ENCODE measurements at places on chromosomes 11 and 22.

GRCh38 chr11:12534549-12534948, 139.7 kb upstream of the TEAD1 start:
- DNase-seq = no peak

DNA sequence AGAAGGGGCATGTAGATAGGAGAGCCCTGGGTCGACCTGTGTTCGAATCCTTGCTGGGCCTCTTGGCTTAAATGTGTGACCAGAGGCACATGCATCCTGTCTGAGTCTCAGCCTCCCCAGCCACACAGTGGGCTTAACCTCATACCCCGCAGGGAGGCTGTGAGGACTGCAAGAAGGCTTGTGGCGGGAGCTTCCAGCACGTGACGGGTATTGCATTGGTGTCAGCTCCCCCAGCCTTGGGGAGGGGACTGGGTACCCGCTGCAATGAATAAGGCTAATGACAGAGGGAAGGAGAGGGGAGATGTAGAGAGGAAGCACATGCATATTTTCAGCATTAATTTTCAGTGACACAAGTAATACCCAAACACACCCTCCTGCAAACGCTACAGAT, 8.1 kb downstream of the RASD2 start:
- peak; percentile 62 for DNase-seq

DNA sequence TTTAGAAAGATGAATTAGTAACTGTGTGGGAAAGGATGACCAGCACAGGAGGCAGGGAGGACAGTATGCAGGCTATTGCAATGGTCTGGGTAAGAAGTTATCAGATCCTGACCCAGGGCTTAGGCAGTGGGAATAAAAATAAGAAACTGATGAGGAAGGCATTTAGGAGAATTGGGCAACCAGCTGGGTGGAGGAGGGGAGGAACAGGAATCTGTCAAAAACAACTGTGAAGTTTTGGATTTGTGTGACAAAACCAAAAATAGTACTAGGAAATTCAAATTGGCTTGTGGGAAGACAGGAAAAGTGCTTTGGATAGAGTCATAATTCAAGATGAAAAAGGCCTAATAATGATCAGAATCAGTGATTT, 27.9 kb downstream of the MMP13 start:
- no peak for DNase-seq

GRCh38 chr11:43124272-43124935, 187.4 kb upstream of the API5 start:
- no peak for DNase-seq

GRCh38 chr22:21811982-21812381, 55.5 kb downstream of the MAPK1 start:
- no peak for DNase-seq

GRCh38 chr11:94130298-94131046, 1.8 kb downstream of the PANX1 start:
- no peak for DNase-seq

- DNase-seq = no peak
Measured at GRCh38 chr11:3867209-3868091, 12.0 kb downstream of the STIM1 start.

DNA sequence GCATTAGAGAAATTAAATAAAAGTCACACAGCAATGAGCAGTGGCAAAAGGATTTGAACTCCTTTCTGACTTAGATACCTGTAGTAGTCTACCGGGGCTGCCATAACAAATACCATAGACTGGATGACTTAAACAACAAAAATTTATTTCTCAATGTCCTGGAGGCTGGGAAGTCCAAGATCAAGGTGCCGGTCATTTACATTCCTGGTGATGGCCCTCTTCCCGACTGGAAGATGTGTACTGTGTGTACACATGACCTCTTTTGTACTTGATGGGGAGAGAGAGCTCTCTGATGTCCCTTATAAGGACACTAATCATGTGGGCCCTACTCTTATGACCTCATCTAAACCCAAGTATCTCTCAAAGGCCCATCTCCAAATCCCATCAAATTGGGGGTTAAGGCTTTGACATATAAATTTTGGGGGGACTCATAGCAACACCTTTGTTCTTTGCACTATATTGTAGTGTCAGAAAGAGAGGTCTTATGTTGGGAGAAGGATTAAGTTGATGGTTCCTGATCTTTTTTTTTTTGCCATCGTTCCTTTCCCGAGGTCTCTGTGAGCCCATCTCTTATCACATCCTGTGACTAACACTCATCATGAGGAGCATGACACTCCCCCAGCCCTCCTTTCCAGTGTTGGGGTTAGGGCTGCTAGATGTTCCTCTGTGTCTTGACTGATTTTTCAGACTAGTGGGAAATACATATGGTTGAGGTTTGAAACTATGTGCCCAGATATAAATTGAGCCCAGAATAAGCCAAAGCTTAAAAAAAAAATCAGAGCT, 104.3 kb downstream of the TRAF6 start:
- no peak for DNase-seq

DNA sequence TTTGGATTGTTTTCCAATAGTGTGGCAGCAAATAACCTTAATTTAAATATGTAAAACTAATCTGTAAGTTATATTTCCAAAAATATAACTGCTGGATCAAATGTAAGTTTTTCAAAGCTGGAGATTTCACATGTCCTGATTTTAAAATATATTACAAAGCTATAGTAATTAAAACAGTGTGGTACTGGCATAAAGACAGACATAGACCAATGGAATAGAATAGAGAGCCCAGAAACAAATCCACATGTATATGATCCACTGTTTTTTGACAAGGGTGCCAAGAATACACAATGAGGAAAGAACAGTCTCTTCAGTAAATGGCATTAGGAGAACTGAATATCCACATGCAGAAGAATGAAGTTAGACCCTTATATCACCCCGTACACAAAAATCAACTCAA, 4.0 kb downstream of the OR4X2 start:
- DNase-seq = no peak

- DNase-seq = no peak
Measured at GRCh38 chr11:36328966-36329673, 33.0 kb downstream of the PRR5L start.

DNA sequence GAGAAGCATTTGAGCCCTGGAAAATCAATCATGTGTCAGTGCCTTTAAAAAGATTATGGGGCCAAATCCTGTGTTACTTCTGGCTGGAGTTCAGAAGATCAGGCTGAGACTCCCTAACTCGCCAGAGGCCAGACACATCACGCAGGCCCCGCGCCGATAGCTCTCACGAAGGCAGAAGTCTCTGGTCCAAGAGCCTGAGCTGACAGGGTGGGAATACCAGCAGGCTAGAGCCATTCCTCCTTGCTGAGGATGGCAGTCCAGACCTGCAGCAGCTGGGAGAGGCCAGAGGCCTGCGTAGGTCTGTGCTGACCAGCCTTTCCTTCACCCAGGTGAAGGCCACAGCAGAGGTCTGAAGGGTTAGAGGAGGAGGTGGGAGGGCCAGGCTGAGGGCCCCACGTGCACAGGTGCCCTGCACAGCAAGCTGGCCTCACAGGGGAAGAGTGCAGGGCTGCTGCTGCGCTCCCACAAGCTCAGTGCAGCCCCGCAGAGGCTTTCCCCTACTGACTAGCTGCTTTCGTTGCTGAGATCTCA, 52.9 kb downstream of the ST14 start:
- DNase-seq = no peak

DNA sequence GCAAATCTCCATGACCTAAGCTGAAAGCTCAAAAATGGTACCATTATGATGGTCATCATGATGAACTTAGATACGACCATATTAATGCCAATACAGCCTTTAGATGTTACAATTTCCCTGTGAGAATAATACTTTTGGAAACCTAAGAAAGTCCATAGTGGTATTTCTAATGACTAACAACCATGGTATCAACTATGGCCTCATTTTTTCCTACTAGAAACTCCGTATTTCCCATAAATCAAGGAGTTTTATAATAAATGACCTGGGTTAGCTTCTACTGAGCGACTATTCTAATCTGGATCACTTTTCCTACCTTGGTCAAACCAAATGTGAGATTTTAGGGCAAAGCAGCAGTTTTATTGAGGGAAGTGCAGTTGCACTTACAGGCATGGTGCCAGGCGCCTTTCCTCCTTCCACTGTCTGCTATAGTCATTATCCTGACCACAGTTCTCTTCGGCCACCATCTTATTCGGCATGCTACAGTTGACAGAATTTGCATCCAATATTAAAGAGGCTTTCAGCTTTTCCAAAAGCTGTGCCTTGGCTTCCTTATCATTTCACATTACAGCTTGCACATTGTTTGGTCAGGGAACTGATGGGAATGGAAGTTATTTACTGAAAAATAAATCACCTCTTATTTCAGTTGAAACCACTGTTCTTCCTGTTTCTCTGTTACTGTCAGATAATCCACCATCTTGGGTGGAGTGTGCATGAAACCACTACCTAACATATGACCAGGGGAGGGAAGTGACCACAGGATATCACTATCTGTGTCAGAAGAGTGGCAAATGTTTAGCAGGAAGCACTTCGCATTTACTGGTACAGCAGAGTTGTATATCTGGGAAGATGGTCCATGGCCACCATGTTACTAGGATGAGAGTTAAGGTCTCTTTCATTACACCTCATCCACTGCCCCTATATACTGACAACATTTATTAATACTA, 74.5 kb upstream of the PICALM start:
- no peak for DNase-seq

GRCh38 chr11:35851342-35851741, 92.5 kb upstream of the LDLRAD3 start:
- DNase-seq = no peak

DNA sequence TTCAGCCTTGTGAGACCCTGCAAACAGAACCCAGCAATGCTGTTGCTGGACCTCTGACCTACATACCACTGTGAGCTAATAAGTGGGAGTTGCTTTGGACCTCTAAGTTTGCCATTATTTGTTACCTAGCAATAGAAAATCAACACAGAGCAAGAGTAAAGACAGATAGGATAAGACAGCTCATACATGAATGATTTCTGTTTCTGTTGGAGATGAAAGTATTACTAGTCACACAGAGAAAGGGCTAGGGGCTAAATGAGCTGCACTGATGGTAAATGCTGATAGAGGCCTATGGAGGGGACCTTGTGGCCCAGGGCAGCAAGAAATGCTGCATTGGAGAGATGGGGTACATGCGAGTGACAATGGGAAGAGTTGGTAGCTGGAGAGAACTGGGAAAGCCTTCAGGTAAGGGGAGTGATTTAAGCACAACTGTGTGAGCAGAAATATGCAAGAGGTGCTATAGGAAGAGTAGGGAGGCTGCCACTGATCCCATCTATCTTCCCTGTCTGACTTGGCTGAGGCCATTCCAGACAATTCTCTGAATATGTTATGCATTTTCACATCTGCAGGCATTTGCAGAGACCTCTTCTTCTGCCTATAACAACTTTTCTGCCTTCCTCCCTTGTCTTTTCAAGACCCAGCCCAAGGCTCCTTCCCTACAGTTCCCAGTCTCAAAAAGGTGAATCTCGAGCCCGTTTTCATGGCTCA, 46.1 kb upstream of the SYN3 start:
- no peak for DNase-seq

DNA sequence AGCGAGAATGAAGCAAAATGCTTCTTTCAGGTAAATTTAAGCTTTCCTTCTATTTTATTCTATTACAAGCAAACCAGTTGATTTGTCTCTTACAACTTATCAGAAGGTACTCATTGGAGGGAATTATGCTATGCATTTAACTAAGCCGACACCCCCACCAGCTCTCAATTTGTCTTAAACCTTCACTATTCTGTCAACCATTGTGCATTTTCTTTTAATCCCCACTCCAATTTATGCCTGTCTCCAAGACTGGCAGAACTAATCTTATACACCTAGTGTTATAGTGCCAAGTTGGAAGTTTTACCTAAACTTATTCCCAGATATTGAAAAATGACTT, 12.5 kb downstream of the TAF1D start:
- no peak for DNase-seq

DNA sequence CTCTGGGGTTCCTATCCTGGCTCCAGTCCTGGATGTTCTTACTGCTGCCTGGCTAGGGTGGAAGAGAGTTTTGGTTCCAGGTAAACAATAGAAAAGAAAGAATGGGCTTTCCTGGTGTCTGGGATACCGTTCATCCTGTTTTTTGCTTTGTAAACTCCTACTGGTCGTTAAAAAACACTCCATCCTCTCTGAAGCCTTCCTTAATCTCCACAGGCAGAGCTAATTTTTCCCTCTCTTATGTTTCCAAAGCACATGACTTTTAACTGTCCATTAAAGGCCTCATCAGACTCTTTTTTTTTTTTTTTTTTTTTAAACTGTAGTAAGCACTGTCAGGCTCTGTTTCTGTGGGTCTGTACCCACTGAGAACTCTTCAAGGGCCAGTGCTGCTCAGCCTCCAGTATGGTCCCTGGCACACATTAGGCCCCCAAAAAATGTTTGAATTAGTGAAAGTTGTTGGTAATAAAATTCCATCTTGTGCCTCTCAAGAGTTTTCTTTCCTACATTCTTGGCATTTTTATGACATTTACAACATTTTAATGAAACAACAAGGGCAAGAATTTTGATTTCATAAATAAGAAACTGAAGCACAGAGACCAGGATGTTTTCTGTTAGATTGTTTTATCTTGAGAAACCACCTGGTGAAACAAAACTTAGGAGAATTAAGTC, 104.2 kb downstream of the TEAD1 start:
- no peak for DNase-seq

DNA sequence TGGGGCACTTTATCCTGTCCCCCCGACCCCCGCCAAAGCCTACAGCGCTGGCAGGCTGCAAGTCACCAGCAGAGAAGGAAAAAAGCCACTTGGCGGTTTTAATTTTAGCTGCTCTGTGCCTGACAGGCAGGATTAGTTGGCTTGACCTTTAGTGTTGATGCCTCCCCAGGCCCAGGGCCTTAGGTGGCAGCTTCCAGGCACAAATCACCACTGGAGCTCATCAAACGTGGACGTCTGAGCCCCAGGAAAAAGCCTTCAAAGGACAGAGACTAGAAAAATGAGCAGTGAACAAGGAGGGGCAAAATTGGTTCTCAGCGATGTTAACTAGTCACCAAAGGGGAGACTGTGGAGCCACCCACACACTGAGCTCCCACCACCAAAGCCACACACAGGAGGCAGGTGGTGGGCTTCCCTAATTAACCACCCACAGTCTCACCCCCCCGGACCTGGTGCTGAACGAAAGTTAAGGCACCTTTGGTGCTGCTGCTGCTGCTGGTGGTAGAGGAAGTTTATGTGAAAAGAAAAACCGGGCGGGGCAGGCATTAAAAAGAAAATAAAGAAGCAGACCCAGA, 4.4 kb upstream of the PYGM start:
- peak; percentile 43 for DNase-seq

DNA sequence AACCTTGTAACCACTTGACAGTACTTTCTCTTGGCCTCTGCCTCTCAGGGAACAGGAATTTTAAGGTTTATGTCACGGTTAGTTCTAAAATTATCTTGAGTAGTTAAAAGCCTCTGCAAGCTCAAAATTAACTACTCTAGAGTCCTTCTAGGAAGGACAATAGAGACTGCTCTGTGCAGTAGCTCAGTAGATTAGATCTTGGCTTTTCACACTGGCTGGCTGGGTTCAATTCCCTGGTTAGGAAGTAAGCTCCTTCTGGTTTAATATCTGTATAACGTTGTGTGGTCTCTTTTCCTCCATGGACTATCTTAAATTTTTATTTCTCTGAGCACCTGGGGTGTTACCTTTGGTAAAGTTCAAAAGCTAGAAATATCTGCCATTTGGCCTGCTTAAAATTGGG, 109.2 kb downstream of the AASDHPPT start:
- no peak for DNase-seq

- no peak for DNase-seq
Measured at GRCh38 chr11:42055606-42056005, 596.2 kb upstream of the LRRC4C start.

GRCh38 chr11:24591283-24591682, 94.4 kb downstream of the LUZP2 start:
- no peak for DNase-seq

- no peak for DNase-seq
Measured at GRCh38 chr11:109739379-109739778, 317.4 kb downstream of the C11orf87 start.

All from neural progenitor cell (in vitro differentiated cells).